Amniotic stem cell (primary cell): ENCODE measurements at places on chromosomes 4 and X.

DNA sequence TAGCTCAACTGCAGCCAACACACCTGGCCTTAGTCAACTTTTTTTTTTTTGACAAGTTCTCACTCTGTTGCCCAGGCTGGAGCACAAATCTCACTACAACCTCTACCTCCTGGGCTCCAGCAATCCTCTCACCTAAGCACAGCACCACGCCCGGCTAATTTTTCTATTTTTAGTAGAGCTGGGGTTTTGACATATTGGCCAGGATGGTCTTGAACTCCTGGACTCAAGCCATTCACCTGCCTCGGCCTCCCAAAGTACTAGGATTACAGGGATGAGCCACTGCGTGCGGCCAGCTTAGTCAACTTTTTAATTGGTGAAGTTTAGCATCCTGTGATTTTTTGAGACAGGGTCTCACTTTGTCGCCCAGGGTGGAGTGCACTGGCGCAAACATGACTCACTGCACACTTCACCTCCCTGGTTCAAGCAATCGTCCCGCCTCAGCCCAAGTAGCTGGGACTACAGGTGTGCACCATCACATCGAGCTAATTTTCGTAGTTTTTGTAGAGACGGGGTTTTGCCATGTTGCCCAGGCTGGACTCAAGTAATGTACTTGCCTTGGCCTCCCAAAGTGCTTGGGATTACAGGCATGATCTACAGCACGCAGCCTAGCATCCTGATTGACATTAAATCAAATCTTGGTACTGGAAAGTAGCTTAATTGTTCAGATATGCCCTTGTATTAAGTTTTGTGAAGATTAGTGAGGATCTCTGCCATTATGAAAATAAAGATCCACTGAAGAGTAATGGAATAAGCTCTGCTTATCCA is 8.3 kb downstream of the HNRNPDL start:
- DNase-seq, result no peak

GRCh38 chrX:13903405-13903804 is 86.5 kb upstream of the GPM6B start:
- no peak for DNase-seq

- DNase-seq, result no peak
These were observed 81.6 kb upstream of the ADRA2C start for GRCh38 chr4:3684546-3684945.

- DNase-seq, result no peak
These were observed 252.7 kb downstream of the SPRY1 start for GRCh38 chr4:123649250-123649644.
